Cerebellar cortex (tissue), 1 donor: ENCODE measurements at places on chromosomes 4 and X.
A peak's percentile ranks its signal among the peaks of the same experiment; 100 is the strongest.

DNA sequence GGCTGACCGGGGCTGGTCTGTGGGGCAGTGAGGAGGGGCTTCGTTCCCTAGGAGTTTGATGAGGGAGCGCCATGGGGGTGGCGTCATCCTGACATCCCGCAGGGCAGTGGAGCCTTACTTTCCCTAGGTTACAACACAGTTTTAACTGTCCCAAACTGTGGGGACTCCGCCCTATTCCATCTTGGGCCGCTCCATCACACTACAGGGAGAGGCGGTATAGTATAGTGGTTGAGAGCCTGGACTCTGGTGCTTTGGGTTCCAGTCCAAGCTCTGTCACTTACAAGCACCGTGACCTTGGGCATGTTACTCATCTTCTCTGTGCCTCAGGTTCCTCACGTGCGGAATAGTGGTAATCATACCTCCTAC is 44.2 kb downstream of the ZNF185 start:
- no peak for DNase-seq

DNA sequence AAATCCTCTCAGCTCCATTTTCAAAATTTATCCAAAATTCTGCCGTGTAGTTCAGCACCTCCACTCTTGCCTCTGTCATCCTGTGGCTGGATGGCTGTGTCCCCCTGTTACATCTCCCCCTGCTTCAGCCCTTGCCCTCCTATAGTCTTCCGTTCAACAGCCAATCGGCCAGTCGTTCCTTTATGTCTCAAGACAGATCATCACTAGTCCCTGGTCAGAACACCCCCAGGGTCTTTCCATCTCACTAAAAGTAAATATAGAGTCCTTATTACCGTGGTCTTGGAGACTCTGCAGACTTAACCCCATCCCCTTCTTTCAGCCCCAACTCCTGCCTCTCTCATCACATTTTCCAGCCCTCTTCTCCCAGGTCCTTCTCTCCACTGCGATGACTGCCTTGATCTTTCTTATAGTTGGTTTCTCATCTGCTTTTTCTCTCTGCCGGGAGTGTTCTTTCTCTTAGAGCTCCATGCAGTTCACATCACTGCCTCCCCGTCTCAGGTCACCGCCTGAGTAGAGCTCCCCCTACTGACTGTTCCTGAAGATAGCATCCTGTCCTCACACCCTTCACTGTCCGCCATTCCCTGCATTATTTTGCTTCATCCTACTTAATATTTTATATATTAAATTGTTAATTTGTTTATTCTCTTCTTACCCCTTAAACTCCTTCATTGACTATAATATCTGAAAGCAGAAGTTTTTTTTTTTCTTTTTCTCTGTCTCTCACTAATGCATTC is 736.9 kb upstream of the MAGEB2 start:
- DNase-seq = no peak

- peak; percentile 92 for DNase-seq
These were observed 38.4 kb downstream of the NAP1L5 start for GRCh38 chr4:88659055-88659889.

DNA sequence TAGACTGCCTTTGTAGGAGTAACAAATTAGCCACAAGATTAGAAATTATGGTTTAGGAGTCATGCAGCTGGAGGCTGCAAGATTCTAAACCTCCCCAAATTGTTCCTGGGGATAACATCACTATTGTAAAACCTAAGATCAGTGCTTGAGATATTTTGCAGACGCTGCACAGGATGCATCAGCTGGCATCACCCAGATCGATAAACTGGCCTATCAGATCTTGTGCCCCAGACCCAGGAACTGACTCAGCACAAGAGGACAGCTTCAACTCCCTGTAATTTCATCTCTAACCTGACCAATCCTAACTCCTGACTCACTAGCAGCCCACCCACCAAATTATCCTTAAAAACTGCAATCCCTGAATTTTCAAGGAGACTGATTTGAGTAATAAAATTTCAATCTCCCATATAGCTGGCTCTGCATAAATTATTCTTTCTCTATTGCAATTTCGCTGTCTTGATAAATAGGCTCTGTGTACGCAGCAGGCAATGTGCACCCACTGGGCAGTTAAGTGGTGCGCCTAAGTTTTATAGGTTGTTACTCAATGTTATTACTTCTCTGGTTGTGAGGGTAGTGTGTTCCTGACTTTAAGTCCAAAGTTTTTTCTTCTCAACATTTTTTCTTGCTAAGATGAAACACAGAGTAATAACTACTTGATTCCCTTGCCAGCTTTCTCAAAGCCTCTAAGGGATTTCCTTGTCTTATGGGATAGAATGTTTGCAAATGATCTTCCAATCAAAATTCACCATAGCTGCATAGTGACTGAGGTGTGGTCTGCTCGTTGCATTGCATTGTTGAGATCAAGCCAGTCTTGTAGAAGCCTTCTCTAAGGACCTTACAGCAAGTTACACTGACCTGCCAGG is 312.3 kb upstream of the DKK2 start:
- no peak for DNase-seq

DNA sequence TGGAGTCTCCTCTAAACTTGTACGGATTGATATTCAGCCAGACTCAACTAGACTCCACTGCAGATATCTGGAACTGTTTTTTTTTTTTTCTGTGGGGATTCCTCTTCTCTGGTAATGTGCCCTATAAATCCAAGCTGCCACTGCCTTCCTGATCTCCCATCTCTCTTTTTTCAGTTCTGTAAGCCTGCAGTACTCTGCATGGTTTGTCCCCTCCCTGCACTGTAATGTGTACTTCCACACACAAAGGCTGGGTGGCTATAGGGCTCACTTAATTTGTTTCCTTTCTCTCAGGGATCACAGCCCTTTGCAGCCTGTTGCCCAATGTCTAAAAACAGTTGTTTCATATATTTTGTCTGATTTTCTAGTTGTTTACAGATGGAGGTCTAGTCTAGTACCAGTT is 84.7 kb upstream of the RPA4 start:
- DNase-seq = no peak

- no peak for DNase-seq
These were observed 579 bp downstream of the FTHL17 start for GRCh38 chrX:31071262-31071661.

DNA sequence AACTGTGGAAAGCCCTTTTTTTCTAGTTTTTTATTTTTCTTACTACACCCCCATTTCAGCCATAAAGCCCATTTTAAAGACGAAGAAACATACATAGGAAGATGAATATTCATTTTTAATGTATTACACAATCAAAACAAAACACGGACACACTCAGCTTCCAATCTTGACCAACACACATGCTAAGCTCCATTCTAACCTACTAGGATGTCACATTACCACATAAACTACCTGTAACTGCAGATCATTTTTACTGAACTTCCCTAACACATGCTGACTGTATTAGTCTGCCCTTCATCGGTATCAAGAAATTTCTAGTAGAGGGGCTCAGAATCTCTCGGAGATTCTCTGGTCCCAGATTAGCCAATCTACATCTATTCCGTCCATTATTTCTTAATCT is 1.8 kb downstream of the CCNI start:
- peak; percentile 38 for DNase-seq

DNA sequence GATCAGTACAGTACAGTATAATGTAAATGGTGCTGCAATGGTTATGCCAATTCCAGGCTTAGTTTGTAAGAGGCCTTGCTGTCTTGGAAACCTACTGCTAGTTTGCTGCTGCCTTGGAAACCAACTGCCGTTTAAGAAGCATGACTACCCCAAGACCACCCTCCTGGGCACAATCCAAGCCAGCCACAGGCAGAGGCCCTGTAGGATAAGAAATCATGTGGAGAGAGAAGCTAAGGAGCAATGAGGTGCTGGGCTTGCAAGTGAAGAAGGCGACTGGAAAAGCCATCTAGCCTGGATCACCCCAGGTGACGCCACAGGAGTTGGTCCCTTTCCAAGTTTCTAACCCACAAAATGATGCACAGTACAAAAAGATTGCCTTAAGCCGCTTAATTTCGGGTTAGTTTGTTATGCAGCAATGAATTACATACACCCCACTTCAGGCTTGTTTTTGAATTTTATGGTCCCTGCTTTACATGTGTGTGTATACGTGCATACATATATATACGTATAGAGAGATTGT is 16.9 kb downstream of the ZFP42 start:
- no peak for DNase-seq

DNA sequence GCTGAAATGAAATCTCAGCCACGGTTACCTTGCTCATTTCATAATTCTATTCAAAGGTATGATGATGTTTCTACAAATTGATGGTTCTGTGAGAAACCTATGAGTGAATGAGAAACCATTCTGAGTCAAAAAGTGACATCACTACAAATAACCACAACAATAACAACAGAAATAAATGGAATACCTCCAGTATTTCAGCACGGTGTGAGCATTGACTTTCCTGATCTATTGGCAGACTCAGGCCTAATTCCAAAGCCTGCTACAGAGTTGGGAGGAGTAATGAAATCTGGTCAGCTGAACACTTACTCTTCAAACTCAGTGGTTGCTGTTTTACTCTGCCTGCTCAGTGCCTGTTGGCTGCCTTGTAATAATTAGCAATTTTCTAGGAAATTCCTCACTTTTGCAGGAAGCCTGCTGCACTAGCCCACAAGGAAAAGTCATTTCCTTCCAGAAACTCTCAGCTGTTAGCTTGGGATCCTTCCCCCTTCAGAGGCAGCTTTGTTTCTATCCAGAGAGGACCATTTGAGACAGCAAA is 18.8 kb upstream of the SYNPO2 start:
- no peak for DNase-seq

DNA sequence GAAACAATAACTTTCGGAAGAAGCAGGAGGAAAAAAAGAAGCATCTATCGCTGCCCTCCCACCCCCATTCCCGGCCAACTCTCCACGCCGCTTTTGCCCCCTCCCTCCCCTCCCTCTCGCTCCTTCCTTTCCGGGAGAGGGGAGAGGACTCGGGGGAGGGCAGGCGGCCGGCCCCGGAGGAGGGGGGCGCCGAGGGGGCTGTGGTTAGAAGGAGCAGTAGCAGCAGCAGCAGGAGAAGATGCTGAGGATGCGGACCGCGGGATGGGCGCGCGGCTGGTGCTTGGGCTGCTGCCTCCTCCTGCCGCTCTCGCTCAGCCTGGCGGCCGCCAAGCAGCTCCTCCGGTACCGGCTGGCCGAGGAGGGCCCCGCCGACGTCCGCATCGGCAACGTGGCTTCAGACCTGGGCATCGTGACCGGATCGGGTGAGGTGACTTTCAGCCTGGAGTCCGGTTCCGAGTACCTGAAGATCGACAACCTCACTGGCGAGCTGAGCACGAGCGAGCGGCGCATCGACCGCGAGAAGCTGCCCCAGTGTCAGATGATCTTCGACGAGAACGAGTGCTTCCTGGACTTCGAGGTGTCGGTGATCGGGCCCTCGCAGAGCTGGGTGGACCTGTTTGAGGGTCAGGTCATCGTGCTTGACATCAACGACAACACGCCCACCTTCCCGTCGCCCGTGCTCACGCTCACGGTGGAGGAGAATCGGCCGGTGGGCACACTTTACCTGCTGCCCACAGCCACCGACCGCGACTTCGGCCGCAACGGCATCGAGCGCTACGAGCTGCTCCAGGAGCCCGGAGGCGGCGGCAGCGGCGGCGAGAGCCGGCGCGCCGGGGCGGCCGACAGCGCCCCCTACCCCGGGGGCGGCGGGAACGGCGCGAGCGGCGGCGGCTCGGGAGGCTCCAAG is 1.3 kb downstream of the PCDH7 start:
- no peak for DNase-seq

DNA sequence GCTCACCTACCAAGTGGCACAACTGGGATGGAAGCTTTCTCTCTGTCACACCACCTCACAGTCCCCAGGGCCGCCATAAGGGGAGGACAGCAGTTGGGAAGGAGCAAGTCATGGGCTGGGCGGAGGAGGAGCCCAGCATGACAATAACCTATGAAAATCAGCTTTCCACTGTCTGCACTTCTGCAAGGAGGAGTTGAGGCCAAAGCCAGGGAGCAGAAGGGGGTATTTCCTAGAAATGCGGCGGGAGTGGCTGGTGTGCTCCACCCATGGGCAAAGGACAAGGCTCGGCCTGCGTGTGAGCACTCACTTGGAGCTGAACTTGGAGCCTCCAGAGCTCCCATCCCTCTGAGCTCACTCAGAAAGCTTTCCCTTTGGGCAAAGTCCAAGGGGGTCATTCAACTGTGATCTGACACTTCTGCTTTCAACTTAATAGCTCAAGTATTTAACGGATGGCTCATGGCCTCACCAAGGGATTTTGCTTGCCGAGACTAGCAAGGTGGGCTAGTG is 18.5 kb downstream of the APLN start:
- no peak for DNase-seq

DNA sequence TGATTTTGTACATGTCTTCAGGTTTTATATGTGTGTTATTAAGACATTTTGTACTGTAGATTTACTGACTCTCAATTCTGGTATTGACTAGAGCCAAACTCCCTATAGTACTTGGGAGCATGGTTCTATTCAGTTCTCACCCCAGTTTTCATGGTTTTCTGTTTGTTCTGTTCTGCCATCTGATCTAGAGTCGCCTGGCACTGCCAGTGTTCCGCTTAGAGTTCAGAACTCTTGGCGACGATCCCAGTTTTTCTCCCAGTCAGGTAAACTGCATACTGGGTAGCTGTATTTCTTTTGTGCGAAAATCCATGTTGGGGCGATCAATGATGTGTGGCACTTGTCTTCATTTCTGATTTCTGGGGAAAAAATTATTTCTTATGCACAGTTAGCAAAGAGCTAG is 78.0 kb downstream of the PHOX2B start:
- peak; percentile 29 for DNase-seq

DNA sequence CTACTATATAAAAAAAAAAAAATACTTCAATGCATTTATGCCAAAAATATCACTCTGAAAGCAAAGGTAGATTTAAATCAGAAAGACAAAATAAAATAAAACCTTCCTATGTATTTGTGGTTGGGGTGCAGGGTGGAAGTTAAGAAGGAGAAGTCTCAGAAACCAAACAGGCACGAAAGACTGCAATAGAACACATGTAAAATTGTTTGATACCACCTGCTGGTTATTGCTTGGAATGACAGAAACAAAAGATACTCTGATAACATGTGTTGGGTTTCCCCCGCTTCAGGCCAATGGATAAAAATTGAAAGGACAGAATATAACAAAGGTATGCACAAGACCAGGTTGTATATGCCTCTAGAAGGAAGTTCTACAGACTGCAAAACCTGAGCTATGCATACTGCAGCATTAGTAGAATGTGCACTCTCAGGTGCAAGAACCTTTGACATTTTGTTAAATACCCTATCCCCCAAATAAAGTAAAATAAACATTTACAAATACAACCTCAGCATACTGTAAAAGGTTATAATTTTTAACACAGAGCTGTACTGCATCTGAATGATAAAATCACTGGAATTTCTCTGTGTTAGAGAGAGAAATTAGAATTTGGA is 118.8 kb downstream of the GABRA2 start:
- peak; percentile 8 for DNase-seq
